ENCODE measurements at places on chromosomes 1 and 21.

DNA sequence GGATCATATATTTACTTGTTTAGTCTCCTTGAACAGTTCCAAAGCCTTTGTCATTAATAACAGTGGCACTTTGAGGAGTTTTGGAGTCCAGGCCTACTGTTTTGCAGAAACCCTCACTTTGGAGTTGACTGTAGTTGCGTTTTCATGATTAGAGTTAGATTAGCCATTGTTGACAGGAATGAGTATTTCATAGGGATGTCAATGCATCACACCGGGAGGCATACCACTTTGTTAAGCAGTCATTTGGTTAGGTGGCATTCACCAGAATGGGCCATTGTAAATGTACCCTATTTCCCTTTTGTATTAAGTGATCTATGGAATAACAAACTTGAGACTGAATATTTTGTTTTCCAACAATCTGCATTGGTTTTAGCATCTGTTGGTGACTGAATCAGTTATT lies 11.8 kb downstream of the MRPS6 start:
- DNase-seq, result no peak

DNA sequence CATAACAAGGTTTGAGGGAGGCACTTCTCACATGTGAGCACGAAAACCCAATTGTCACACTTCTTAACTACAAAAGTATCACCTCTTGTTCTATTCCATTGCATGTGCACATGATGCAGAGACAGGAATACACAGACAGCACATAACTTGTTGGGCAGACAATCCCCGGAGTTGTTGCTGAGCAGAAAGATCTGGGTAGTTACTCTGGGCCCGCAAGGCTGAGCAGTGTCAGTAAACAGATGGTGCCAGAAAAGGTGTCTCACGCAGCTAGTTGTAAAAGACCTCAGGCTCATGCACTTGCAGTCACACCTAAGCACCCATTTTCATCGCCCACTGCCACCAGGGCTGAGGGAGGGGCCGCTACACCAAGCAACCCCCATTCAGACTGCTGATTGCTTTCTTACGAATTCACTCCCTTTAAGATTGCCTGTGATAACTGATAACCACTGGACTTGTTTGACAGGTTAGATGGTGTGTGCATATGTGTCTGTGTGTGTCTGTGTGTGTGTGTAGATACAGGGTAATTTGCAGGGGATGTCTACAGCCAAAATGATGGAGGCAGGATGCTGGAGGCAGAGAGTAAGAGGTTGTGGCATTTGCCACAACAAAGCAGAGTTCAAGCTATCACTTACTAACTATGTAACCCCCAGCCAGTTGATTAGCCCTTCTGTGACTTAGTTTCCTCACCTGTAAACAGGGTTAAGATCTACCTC lies 4.2 kb downstream of the LGR6 start:
- DNase-seq, result no peak

DNA sequence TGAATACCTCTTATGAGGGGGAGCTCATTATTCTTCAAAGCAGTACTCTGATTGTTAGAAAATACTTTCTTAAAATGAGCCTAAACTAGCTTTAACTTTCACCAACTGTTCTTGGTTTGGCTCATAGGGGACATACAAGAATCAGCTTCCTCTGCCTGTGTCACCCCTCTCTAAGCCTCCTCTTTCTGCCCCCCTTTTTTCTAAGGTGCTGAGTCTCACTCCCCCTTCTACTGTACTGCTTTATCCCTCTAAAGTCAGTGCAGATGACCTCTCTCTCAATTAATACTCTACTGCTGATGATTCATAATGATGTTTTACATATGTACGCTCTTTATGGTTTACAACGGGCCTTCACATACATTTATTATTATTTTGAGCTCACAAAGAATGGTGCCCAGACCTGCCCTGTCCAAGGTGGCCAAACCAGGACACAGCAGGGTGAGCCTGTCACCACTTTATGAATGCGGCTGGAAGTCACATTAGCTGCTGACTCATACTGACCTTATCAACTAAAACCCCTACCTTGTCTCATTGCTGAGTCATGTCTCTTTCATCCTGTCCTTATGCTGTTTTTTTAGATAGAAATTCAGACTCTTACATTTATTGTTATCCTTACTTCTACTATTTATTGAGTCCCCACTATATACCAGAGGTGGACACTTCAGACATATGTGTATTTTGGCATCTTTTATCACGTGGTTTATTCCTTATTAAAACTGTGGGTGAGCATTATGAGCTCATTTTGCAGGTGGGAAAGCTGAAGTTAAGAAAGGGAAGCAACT lies 126.9 kb downstream of the RNF220 start:
- DNase-seq, result no peak

GRCh38 chr1:214362188-214362882 lies 81.4 kb downstream of the SMYD2 start:
- DNase-seq, result no peak

DNA sequence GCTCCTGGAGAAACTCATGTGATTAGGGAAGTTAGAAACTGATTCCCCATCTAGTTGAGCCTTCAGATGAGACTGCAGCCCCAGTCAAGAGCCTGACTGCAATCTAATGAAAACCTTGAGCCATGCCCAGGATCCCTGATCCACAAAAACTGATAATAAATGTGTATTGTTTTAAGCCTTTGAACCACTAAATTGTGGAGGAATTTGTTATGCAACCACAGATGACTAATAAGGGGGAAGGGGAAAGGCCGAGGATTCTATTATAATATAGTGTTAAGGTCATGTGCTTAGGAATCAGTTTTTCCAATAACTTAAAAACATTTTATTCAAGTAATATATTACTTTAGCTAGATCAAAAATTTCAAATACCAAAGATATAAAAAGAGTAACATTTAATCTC lies 52.8 kb upstream of the USP25 start:
- DNase-seq, result no peak

GRCh38 chr1:116766616-116767469 lies 12.6 kb downstream of the CD2 start:
- no peak for DNase-seq
